ENCODE measurements at places on chromosomes 4 and X.

GRCh38 chr4:3520796-3521600 lies 11.2 kb downstream of the LRPAP1 start:
- DNase-seq, result no peak

DNA sequence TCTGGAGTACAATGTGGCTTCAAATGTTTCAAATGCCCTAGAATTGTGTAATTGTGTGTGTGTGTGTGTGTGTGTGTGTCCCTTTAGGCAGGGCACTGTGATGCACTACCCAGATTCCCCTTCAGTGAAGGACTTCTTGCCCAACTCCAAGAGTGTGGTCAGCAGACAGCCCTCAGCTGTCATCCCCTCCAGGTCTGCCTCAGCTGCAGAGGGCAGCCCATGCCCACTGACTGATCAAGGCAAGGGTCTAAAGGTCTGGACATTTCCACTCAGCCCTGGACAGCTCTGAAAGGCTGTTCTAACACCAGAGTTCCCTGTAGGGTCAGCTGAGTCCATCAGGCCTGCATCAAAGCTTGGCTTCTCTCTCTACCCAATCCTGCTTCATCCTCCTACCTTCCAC lies 83.9 kb upstream of the USP9X start:
- DNase-seq, result no peak

GRCh38 chr4:167421201-167421600 lies 186.9 kb upstream of the SPOCK3 start:
- no peak for DNase-seq

- no peak for DNase-seq
Observed at GRCh38 chr4:26787461-26788340, 72.9 kb upstream of the STIM2 start.

- DNase-seq, result no peak
Observed at GRCh38 chr4:78120144-78120880, 63.2 kb downstream of the FRAS1 start.

DNA sequence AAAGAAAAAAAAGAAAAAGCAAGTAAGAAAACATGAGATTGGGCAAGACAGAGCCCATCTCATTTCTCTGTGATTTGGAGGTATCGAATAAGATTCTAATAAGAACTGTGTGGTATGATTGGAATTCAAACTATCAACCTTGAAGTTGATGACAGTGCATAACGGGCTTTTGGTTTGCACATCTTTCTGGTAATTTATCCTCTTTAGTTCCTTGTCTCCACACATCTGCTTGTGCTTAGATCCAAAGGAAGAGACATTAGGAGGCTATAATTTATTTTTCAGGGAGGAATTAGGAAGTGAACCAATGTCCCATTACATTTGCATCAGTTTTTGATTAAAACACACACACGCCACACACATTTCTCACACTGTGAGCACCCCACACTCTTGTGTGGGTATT lies 149.9 kb downstream of the ARSF start:
- DNase-seq, result no peak

GRCh38 chr4:82491251-82491960 lies 61.0 kb downstream of the ENOPH1 start:
- DNase-seq, result no peak

DNA sequence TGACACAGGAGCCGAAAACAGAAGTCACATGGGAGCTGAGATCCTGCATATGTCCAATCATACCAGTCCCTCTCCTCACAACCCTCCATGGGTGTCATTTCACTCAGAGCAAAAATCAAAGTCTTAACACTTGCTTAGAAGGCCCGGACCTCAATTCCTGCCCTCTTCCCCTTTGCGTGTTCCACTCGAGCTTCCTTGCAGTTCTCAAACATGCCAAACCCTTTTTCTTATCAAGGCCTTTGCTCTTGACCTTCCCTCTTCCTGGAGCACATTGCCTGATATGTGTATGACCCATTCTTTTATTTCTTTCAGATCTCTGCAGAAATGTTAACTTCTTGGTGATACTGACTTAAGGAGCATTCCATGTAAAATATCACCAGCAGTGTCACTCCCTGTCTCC lies 87.0 kb upstream of the USP38 start:
- DNase-seq, result no peak

DNA sequence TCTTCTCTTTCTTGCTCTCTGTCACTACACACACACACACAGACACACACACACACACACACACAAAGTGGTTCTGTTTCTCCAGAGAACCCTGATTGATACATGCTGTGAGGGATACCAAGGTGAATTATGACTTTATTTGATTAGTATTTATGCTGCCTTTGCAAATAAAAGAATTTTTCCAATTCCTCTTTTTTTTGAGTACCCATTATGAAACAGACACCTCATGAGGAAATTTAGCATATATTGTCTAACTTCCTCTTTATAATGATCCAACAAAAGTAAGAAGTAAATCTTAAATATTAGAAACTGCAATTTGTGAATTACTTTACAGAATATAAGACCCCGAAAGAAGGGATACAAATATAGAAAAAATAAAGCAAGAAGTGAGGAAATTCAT lies 14.3 kb upstream of the RAB28 start:
- no peak for DNase-seq

GRCh38 chrX:84710611-84711010 lies 208.4 kb upstream of the HDX start:
- no peak for DNase-seq

- DNase-seq, result no peak
Observed at GRCh38 chr4:152099981-152100378, 339.2 kb upstream of the GATB start.

DNA sequence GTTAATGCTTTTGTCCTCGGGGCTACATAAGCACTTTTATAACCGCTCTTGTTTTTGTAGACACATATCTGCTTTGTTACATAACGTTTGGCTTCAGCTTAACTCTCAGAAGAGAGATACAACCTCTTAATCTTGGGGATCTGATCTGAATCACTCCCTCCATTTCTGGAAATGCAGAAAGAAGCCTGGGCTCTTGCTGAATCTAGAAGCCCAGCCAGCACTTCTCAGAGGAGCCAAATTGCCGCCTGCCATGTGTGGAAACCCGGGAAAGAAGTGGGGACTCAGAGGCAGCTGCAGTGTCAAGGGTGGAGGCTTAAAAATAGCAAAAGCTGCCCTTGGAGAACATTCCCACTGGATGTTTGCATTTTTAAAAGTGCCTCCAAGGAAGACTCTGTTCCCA lies 69.3 kb upstream of the LDB2 start:
- no peak for DNase-seq

DNA sequence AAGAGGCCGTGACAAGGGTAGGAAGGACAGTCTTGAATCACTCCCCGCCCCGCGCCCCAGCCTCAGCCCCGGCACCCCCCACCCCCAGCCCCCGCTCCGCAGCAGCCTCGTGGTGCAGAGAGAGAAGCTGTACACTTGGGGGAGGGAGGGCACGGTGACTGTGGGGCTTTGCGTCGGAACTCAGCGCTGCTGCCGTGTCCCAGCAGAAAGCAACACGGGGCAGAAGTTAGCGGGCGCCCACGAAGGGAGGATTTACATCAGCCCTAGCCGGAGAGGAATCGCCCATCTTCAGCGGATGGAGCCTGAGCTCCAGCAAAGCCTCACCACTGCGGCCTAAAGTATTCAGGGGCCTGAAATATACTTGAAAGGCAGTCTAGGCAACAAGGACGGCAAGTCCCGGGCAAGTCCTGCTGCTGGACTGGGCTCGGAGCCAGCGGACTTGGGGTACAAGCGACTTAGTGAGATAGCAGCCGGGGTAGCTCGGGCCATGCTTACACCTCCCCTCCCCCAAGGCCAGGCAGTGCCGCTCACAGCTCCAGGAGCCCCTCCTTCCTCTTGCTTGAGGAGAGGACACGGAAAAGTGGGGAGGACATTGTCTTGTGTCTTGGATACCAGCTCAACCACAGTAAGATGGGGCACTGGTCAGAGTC lies 18.5 kb upstream of the OPN1LW start:
- DNase-seq, result no peak

- no peak for DNase-seq
Observed at GRCh38 chrX:55638933-55639332, 15.7 kb downstream of the FOXR2 start.

GRCh38 chrX:39859991-39860861 lies 237.5 kb downstream of the BCOR start:
- DNase-seq, result no peak

- DNase-seq, result no peak
Observed at GRCh38 chr4:38154252-38154651, 194.1 kb downstream of the PTTG2 start.

DNA sequence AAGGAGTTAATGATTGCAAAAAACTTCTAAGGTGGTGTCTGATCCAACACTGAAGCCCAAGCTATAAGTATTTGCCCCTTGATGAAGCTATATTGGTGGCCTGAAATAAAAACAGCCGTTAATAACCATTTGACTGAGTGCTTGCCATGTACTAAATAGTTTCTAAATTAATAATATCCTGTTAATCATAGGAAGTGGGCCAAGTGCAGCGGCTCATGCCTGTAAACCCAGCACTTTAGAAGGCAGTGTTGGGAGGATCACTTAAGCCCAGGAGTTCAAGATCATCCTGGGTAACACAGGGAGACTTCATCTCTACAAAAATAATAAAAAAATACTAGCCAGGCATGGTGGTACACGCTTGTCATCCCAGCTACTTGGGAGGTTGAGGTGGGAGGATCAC lies 8.3 kb downstream of the NDP start:
- no peak for DNase-seq

DNA sequence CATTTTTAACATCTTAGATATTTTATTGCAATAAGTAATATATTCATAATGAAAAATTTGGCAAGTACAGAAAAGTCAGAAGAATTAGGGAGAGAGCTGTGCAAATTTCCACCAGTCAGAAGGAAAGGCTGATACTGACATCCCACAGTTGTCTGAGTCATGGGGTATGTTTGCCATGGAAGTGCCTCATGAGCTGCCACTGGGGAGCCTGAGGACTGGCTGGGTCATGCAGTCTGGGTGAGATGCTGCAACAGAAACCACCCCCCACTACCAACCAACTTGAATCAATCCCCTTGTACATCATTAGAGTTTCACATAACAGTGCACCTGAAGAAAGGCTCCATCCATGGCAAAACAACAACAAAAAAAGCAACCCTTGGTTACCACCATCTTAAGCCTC lies 45.2 kb upstream of the ENPP6 start:
- DNase-seq, result peak; percentile 45

- DNase-seq, result no peak
Observed at GRCh38 chrX:45191383-45191782, 9.3 kb downstream of the DIPK2B start.

DNA sequence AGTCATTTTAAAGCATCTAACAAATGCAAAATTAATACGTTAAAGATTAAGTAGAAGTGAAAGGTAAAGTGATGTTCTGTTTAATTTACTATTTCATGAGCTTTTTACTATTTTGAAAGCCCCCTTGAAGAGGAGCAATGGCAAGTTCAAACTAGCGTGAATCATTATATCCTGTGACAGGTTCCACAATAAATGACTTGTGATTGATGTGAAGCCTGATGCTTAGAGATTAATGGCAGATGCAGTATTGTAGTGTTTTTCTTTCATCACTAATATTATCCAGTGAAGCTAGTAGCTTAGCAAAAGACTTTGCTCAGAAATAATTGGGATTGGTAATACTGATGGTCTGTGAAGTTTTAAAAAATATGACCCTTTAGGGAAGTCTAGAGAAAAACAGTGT lies 57.3 kb downstream of the STOX2 start:
- no peak for DNase-seq

DNA sequence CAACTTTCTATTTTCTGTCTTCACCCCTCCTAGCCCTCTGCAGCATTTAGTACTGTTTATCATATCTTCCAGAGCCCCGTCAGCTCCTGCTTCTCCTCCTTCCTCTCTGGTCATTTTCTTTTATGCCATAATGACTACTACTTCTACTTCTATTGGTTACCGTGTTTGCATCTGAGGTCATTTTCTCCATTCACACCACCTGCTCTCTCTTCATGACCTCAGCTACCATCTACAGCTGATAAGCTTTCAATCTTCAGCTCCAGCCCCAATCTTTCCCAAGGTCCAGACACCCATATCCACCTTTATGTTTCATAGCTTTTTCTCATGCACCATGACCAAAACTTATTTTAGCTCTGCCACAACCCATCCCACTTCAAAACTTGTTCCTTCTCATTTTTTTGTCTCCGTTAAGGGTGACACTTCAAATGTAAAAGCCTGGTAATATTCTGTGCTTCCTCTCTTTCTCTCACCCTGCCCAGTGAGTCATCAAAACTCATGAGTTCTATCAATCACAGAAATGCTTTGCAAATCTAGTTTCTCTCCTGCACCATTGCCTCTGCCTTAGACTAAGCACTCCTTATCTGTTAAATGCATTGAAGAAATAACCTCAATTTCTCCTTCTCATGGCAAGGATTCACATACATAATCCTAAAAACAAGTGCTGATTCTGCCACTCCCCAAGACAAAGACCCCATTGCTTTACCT lies 71.3 kb upstream of the IQCM start:
- DNase-seq, result no peak

- no peak for DNase-seq
Observed at GRCh38 chrX:43328358-43328946, 327.6 kb upstream of the MAOA start.

GRCh38 chrX:103157496-103158316 lies 57.2 kb upstream of the BEX4 start:
- DNase-seq, result no peak

DNA sequence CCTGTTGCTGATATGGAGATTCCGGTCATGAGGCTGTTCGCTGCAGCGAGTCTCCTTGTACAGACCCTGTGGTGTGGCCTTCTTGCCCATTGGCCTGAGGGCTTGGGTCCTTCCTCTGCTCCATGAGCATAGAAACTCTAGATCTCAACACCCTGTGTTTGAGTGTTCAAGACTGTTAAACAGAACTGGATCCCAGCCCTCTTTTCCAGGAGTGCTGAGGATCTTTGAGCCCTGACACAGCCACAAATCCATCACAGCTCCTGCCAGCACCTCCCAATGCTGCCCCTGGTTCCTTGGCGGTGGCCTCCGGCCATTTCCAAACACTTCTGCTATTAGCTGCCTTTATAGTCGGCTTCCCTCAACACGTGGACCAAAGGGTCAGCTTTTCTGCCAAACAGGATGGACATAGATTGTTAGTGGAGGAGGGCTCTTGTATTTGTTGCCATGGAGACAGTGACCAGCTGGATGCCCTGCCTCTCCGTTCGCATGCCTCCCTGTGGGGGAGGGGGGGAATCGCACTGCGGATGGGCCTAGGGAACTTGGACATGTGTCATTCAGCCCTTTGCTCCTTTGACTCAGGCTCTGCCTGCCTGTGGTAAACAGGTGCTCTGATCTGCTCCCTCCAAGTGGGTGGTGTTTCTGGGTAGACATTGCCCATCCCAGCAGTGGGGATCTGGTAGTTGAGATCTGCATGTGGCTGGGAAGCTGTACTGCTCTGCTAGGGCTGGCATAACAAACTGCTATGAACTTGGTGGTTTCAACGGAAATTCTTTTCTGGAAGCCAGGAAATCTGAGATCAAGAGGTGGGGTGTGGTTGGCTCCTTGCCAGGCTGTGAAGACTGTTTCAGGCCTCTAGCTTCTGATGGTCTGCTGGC lies 6.9 kb upstream of the WDR1 start:
- no peak for DNase-seq
